HFF-Myc (cell line): ENCODE measurements at places on chromosomes 3 and 15.

GRCh38 chr15:29008846-29009245 is 123.1 kb downstream of the APBA2 start:
- no peak for DNase-seq

GRCh38 chr3:9247941-9248521 is 1.4 kb downstream of the SRGAP3 start:
- no peak for DNase-seq

DNA sequence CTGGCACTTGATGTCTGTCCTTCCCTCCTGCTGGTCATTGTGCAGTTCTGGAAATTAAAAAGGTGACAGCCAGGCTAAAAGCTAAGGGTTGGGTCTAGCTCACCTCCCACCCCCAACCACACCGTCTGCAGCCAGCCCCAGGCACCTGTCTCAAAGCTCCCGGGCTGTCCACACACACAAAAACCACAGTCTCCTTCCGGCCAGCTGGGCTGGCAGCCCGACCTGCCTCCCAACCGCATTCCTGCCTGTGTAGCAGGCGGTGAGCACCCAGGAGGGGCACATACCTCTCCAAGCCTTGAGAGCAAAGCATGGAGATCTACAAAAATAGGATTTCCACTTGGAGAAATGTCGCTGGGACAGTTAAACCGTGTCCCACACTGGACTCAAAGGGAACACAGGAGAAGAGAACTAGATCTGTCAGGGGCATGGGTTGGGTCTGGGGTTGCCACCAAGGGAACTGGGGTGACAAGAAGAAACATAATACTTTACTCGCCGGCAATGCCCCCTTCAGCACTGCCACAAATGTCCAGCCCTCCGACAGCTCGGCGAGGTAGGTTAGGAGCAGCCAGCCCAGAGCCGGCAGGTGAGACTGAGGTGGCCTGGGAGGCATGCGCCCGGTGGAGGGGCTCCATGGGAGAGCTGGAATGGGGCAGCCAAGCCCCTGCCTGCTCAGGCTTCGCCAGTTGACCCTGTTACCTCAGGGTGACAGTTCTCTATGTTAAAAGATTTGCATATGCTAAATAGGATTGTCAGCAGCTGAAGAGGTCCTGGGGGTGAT is 52.2 kb downstream of the EXOG start:
- no peak for DNase-seq

- DNase-seq = peak; percentile 43
Measured at GRCh38 chr3:134197681-134198261, 52.9 kb downstream of the RYK start.

DNA sequence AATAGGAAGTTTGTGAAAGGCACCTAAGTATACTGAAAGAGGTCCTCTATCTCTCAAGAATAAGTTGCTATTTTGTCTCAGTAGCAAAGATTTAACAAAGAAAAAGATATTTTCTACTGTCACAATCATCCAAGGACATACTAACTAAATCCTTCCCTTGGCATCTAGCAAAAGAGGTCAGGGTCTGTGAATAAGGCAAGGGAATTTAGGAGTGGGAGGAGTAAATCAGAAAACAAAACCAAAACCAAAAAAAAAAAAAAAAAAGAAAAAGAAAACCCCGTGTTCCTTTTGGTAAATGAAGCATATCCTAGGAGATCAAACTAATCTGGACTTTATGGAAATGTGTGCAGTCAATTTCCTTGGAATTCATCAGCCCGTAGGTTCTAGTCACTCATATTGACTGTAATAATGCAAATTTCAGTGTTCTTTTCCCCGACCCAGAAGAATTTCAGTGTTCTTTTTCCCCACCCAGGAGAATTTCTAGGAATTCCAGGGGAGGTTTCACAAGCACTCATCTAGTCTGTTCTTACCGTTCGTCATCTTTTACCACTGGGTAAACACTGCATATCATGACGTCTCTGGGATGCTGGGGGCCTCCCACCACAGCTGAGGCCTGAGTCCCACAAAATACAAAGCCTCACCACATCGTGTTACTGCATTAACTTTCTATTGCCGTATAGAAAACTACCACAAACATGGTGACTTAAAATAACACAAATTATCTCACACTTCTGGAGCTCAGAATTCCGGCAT is 113.8 kb upstream of the CCDC54 start:
- DNase-seq = no peak

- DNase-seq = no peak
Measured at GRCh38 chr15:81098861-81099651, 35.0 kb upstream of the CFAP161 start.

- DNase-seq = no peak
Measured at GRCh38 chr3:106245400-106245799, 376.6 kb upstream of the CBLB start.

GRCh38 chr15:65884511-65884910 is 15.2 kb downstream of the RAB11A start:
- DNase-seq = no peak
